ENCODE measurements at places on chromosomes 7 and 10. TPM values are rescaled to one million over a fixed set of nuclear protein-coding genes. Genes with fewer than 3 reads are reported as not detected.

DNAJC12 gene
- total RNA-seq: 6.9 TPM

ELOVL3 gene
- not detected for total RNA-seq

NKX1-2 gene
- total RNA-seq: not detected

FRMPD2 gene
- total RNA-seq: 0.16 TPM

GBX1 gene
- total RNA-seq: 2.0 TPM

SFRP5 gene
- 0.25 TPM for total RNA-seq

GALNT17 gene
- 59.3 TPM for total RNA-seq

H2BK1 gene
- total RNA-seq: not detected

DNA sequence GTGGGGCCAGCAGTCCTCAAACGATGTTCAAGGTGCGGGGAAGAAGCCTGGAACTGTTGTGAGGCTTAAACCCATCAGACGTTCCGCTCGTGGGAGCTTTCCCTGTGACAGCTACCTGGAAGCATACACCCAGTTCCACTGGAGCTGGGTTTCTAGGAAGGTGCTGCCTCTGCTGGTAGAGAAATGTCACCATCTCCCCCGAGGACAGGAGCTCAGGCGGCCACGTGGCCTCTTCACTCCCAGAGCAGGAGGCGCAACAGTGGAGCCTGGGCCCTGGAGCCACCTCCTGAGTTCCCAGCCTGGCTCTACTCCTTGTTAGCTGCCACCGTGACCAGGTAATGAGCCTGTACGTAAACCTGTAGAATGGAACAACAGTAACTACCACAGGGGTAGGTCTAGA lies 156.1 kb downstream of the ADARB2 start:
- H3K4me1 ChIP-seq: no peaks in the 10 kb centered on the region
- DNase-seq: no peak
- no peaks in the 10 kb centered on the region for H3K27me3 ChIP-seq
- H3K36me3 ChIP-seq: no peaks in the 10 kb centered on the region
- no peak overlapping the region for H3K27ac ChIP-seq

- peaks cover 7% of the 10 kb centered on the region for H3K4me1 ChIP-seq
- DNase-seq: no peak
- no peak overlapping the region for H3K4me3 ChIP-seq
- no peaks in the 10 kb centered on the region for H3K36me3 ChIP-seq
These were observed 200.7 kb upstream of the AHR start for GRCh38 chr7:17097668-17098297.

DNA sequence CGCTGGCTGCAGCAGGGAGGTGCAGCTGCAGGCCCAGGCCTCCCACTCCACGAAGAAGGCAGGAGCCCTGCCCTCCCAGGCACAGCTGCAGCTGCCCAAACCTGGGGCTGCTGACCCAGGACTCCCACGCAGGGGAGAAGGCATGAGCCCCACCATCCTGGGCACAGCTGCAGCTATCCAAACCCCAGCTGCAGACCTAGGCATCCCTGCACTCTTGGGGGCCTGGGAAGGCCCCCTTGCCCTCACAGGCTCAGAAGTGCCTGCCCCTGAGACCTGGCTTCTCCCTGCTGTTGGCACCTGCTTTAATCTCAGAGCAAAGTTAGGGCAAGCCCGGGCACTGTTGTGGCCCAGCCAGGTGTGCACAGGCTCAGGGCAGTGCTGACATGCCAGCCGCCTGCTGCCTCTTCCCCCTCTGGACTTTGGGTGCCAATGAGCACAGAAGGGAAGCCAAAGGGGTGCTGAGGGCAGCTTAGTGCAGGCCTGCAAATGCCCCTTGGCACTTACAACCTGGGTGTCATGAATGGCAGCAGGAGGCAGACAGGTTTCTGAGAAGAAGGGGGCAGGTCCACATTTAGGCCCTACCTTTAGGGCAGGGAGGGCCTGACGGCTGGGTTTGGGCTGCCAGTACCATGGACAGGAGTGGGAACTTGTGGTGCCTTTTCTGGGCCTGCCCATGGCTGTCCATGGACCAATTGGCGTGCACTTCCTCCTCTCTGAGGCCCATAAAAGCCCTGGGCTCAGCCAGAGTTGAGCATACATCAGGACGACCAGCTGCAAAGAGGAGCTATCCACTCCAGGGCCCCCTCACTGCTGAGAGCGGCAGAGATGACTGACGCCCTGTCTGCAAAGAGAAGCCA lies 31.1 kb downstream of the CRTAC1 start:
- H3K4me3 ChIP-seq: no peak overlapping the region
- no peaks in the 10 kb centered on the region for H3K36me3 ChIP-seq
- no peak overlapping the region for H3K27ac ChIP-seq
- no peaks in the 10 kb centered on the region for H3K4me1 ChIP-seq

DNA sequence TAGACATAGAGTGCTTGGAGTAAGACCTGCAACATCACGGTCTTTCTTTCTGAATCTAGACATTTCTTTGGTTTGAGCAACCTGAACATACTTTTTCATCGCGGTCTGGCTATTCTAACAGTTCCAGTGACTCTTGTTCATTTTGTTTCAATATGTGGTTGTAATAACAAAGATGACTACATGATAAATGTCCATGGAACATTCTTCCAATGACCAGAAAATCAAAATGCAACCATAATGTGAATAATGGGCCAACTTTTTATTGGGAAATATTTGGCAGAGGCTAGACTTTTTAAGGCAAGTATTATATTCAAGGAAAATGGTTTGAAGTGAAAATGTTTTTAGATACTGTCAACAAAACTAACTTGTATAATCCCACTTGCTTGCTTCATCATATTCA lies 282.5 kb downstream of the INHBA start:
- H3K36me3 ChIP-seq: no peaks in the 10 kb centered on the region
- no peak overlapping the region for H3K27ac ChIP-seq
- no peak for DNase-seq
- H3K27me3 ChIP-seq: no peaks in the 10 kb centered on the region

GRCh38 chr7:110470420-110470819 lies 620.5 kb upstream of the LRRN3 start:
- H3K27ac ChIP-seq: no peak overlapping the region
- H3K4me3 ChIP-seq: no peak overlapping the region
- no peaks in the 10 kb centered on the region for H3K27me3 ChIP-seq
- H3K36me3 ChIP-seq: no peaks in the 10 kb centered on the region
- no peaks in the 10 kb centered on the region for H3K4me1 ChIP-seq

GRCh38 chr7:150358433-150358832 lies 10.2 kb upstream of the REPIN1 start:
- no peaks in the 10 kb centered on the region for H3K27me3 ChIP-seq
- H3K4me3 ChIP-seq: no peak overlapping the region
- no peak for DNase-seq
- no peak overlapping the region for H3K27ac ChIP-seq
- H3K36me3 ChIP-seq: no peaks in the 10 kb centered on the region

DNA sequence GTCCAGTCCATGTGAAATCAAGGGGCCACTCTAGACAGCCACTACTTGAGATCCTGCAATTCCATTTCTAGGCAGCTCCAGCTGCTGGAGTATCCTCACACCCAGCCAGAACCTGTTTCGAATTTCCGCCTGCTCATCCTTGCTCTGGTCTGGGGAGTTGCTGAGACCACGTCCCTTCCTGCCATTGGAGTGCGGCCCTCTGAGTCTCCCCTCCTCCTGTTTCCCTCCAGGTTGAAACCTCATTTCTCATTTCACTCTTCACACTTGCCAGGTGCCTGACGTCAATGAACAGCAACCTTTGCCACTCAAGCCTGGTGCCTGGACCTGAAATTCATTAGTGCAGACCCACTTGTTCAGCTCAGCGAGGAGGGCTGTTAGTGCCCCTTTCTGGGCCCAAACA lies 307.5 kb upstream of the SHH start:
- no peak for DNase-seq
- no peaks in the 10 kb centered on the region for H3K36me3 ChIP-seq
- H3K27me3 ChIP-seq: no peaks in the 10 kb centered on the region

GRCh38 chr7:41006306-41006995 lies 696.4 kb downstream of the INHBA start:
- H3K36me3 ChIP-seq: no peaks in the 10 kb centered on the region
- no peaks in the 10 kb centered on the region for H3K27me3 ChIP-seq
- no peak for DNase-seq
- peak overlapping the region; percentile 2 for H3K27ac ChIP-seq
- no peak overlapping the region for H3K4me3 ChIP-seq
- H3K4me1 ChIP-seq: peaks cover 28% of the 10 kb centered on the region

GRCh38 chr10:106320078-106320477 lies 844.4 kb downstream of the SORCS1 start:
- H3K4me3 ChIP-seq: no peak overlapping the region
- no peak overlapping the region for H3K27ac ChIP-seq
- DNase-seq: no peak

DNA sequence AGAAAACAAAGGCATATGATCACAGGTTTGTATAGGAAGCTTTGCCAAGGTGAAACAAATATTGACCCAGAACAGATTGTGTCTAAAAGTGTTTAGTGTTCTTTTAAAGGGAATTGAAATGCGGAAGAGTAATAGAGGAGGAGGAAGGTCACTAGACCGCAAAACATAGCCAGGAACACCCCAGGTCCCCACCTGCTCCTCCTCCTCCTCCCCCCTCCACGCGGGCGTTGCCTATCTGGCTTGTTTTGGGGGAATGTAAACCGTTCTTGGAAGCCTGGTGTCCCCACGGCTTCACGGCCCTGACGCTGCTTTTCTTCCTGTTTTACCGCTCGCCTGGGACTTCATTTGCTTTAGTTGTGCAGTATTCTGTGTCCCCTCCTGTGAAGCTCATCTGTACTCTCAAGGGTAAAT lies 81.0 kb upstream of the PFKP start:
- DNase-seq: no peak
- no peaks in the 10 kb centered on the region for H3K36me3 ChIP-seq

DNA sequence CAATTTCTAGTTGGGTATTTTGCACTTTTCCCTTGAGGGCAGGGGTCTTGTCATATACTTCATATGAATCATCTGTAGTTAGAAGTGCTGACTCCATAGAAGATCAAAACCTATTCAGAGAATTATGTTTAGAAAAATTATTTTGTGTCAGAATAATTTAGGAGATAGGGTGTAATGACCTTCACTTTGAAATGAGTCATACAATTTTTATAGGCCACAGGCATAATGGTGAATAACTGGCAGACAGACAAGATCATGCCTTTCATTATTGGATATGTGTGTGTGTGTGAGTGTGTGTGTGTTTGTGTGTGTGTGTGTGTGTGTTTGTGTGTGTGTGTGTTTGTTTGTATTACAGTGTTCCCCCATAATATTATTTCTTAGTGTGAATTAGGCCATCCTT lies 523.0 kb downstream of the ANKRD7 start:
- H3K27ac ChIP-seq: no peak overlapping the region
- no peaks in the 10 kb centered on the region for H3K4me1 ChIP-seq
- DNase-seq: no peak
- H3K36me3 ChIP-seq: no peaks in the 10 kb centered on the region

DNA sequence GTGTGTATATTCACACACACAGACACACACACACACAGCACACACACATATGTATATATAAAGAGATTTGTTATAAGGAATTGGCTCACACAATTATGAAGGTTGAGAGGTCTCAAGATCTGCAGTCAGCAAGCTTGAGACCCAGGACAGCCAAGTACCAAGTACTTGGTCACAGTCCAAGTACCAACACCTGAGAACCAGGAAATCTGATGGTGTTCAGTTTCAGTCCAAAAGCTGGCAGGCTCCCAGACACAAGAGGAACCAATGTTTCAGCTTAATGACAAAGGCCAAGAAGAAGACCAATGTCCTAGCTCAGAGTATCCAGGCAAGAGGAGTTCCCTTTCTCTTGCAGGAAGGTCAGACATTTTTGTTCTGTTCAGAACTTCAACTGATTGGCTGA lies 780.2 kb downstream of the MAGI2 start:
- no peaks in the 10 kb centered on the region for H3K36me3 ChIP-seq
- no peaks in the 10 kb centered on the region for H3K27me3 ChIP-seq
- no peak for DNase-seq
- no peak overlapping the region for H3K27ac ChIP-seq
- H3K4me3 ChIP-seq: no peak overlapping the region

GRCh38 chr10:30420266-30420665 lies 13.7 kb upstream of the MAP3K8 start:
- no peak for DNase-seq
- H3K27ac ChIP-seq: no peak overlapping the region
- H3K4me1 ChIP-seq: peaks cover 5% of the 10 kb centered on the region
- no peak overlapping the region for H3K4me3 ChIP-seq
- no peaks in the 10 kb centered on the region for H3K27me3 ChIP-seq
- H3K36me3 ChIP-seq: no peaks in the 10 kb centered on the region

- H3K36me3 ChIP-seq: no peaks in the 10 kb centered on the region
- peaks cover 5% of the 10 kb centered on the region for H3K27me3 ChIP-seq
- no peak for DNase-seq
- H3K4me3 ChIP-seq: no peak overlapping the region
These were observed 244.5 kb upstream of the ANKRD30A start for GRCh38 chr10:36880898-36881297.

DNA sequence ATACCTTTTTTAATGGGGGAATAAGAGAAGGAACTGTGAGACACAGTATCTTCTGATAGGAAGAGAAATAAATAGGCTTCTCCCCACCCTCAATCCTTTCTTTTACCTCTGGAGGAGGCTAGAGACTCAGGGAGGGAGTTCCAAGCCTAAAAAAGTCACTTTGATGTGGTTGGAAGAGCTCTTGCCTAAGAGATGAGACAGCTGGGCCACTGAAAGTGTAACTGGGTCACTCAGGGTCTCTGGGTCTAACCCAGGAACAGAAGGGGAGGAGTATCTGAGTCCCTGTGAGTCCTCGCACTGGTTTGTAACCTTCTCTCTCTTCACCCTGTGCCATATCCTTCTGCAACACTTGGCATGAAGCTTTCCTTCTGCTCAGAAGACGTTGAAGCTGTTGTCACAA lies 222.9 kb upstream of the AGK start:
- no peaks in the 10 kb centered on the region for H3K27me3 ChIP-seq
- peaks cover 7% of the 10 kb centered on the region for H3K4me1 ChIP-seq
- H3K4me3 ChIP-seq: no peak overlapping the region
- DNase-seq: no peak
- H3K36me3 ChIP-seq: no peaks in the 10 kb centered on the region

DNA sequence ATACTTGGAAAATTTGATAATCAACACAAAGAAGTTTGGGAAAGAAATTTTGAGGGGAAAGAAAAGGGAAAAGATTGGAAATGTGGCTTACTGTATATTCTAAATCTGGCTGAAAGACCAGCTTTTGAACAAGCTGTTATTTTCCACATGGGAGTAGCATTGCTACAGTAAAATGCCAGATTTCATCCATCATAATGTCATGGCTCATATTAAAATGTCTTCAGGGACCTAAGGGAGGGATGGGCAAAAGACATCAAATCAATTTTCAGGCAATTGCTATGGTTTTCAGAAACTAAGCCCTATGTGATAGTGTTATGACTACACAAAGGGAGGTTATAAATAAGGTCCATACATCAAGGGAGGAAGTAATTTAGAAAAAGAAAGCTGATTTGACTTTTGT lies 1116.9 kb upstream of the CELF2 start:
- H3K4me1 ChIP-seq: no peaks in the 10 kb centered on the region
- no peaks in the 10 kb centered on the region for H3K27me3 ChIP-seq
- H3K36me3 ChIP-seq: no peaks in the 10 kb centered on the region
- no peak overlapping the region for H3K27ac ChIP-seq
- no peak overlapping the region for H3K4me3 ChIP-seq
- DNase-seq: no peak

GRCh38 chr10:117662751-117663540 lies 120.4 kb downstream of the EMX2 start:
- no peak for DNase-seq
- no peaks in the 10 kb centered on the region for H3K27me3 ChIP-seq
